ENCODE measurements at places on chromosomes 4 and X. TPM values are rescaled to one million over a fixed set of nuclear protein-coding genes. Genes with fewer than 3 reads are reported as not detected.

BTC gene
- 5.6 TPM for polyA plus RNA-seq

PDCL2 gene
- 0.19 TPM for polyA plus RNA-seq

ERCC6L gene
- 4.4 TPM for polyA plus RNA-seq

MSL3 gene
- 40.5 TPM for polyA plus RNA-seq

PF4V1 gene
- polyA plus RNA-seq: 0.47 TPM

HTN3 gene
- not detected for polyA plus RNA-seq

XAGE1A gene
- polyA plus RNA-seq: not detected

CTAG1A gene
- polyA plus RNA-seq: not detected

OPN1MW gene
- not detected for polyA plus RNA-seq

SPIN2B gene
- polyA plus RNA-seq: 19.6 TPM

F8A2 gene
- not detected for polyA plus RNA-seq

CXCR3 gene
- polyA plus RNA-seq: not detected

RPL39 gene
- 1,958 TPM for polyA plus RNA-seq

HSFX4 gene
- 0.35 TPM for polyA plus RNA-seq

GYG2 gene
- 17.4 TPM for polyA plus RNA-seq

ASB5 gene
- 0.34 TPM for polyA plus RNA-seq

GABRA4 gene
- polyA plus RNA-seq: 0.08 TPM

SOD3 gene
- polyA plus RNA-seq: 15.9 TPM

FRMD7 gene
- polyA plus RNA-seq: 1.3 TPM

TTC29 gene
- 1.6 TPM for polyA plus RNA-seq

FAT4 gene
- 31.0 TPM for polyA plus RNA-seq

TRAM1L1 gene
- 16.4 TPM for polyA plus RNA-seq

STBD1 gene
- 2.0 TPM for polyA plus RNA-seq

PLP1 gene
- 7.3 TPM for polyA plus RNA-seq

C4orf36 gene
- 1.8 TPM for polyA plus RNA-seq

HEPH gene
- polyA plus RNA-seq: 61.9 TPM

ASB9 gene
- 12.0 TPM for polyA plus RNA-seq

TLR2 gene
- polyA plus RNA-seq: 5.0 TPM

POLN gene
- 1.4 TPM for polyA plus RNA-seq

ARHGAP24 gene
- polyA plus RNA-seq: 133 TPM

UBQLN2 gene
- 45.0 TPM for polyA plus RNA-seq

NHSL2 gene
- polyA plus RNA-seq: 8.3 TPM

CT45A5 gene
- polyA plus RNA-seq: not detected

PRKG2 gene
- 0.79 TPM for polyA plus RNA-seq

SHROOM3 gene
- 43.4 TPM for polyA plus RNA-seq

IGFBP7 gene
- polyA plus RNA-seq: 466 TPM

CXCL3 gene
- polyA plus RNA-seq: 0.17 TPM

COL4A6 gene
- 15.7 TPM for polyA plus RNA-seq

NAT8L gene
- polyA plus RNA-seq: 7.3 TPM

IL1RAPL1 gene
- 2.6 TPM for polyA plus RNA-seq

PAK3 gene
- polyA plus RNA-seq: 7.7 TPM

WDR17 gene
- 8.5 TPM for polyA plus RNA-seq

Data from left renal cortex interstitium (tissue), 4 donors.